IMR-90 (cell line): ENCODE measurements at places on chromosomes 1 and 21.
A peak's percentile ranks its signal among the peaks of the same experiment; 100 is the strongest.

- no peak for DNase-seq
Measured at GRCh38 chr1:15198684-15199083, 45.1 kb downstream of the TMEM51 start.

- peak; percentile 22 for DNase-seq
Measured at GRCh38 chr1:58895559-58896145, 111.8 kb upstream of the JUN start.

DNA sequence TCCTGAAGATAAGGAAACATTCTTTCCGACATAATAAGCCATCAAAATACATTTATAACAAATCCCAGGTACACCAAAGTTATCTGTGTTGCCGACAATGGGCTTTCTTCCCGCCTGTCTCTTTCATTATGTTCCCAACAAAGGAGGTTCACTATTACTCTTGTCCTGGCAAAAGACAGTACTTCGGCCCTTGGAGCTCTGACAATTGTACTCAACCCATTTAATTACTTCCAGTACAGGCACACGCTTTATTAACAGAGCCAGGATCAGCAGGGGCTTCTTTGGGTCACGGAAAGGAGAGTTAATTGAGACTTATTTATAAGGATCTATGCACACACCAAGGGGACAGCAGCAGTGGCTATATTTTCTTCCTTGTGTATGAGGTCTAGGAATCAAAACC is 46.6 kb upstream of the DUSP10 start:
- no peak for DNase-seq

GRCh38 chr1:32249831-32250525 is 1.1 kb upstream of the LCK start:
- peak; percentile 46 for DNase-seq

GRCh38 chr1:28056129-28056925 is 32.1 kb downstream of the EYA3 start:
- DNase-seq: no peak

- DNase-seq: no peak
Measured at GRCh38 chr1:22801761-22802160, 91.1 kb downstream of the EPHB2 start.

GRCh38 chr1:203410182-203410900 is 59.4 kb upstream of the FMOD start:
- no peak for DNase-seq

DNA sequence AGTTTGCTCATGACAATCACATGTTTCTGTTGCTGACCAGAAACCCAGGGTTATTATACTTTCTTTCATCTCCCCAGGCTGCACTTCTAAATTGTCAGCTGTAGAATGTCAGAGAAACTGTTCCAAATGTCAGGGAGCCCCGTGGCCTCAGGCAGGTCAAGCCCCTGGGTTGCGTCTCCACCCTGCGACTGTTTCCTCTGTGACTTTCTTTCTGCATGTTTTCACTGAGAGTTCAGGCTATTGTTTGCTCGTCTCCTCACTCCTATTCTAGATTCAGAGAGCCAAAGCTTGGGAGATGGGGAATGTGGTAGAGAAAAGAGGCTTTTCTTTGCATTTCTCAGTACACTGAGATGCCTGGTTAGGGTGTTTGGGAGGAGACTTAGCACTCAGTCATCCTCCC is 97.4 kb downstream of the CENPF start:
- no peak for DNase-seq

- DNase-seq: no peak
Measured at GRCh38 chr1:34907487-34908090, 21.9 kb downstream of the DLGAP3 start.
